Stromal cell of bone marrow (primary cell): ENCODE measurements at places on chromosomes 12 and 14.

DNA sequence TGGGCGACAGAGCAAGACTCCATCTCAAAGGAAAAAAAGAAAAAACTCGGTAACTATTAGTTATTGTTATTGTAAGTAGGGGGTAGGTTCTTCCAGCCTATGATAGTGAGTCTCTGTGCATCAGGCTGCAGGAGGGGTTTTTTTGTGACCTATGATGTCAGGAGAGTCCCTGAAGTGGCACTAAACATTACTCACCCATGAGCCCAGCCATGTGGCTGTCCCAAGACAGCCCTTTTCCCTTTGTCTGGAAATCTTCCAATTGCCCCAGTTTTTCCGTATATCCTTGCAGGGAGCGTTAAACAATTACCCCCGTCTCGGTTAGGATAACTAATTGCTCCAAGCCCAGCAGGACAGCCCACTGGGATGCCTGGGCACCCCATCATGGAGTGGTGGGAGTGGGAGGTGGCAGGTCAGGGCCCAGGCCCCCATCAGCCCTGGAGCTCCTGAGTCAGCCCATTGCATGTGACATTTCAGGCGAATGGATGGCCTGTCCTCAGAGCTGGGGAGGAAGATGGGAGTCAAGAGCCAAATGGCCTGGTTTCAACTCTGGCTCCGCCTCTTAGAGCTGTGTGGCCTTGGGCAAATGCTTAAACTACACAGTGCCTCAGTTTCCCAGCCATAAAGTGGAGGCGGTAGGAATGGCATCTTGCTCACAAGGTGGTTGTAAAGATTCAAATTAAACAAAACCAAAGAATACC is 16.4 kb downstream of the PHETA1 start:
- no peak for DNase-seq

- peak; percentile 51 for DNase-seq
Measured at GRCh38 chr12:20063116-20063515, 305.2 kb upstream of the PDE3A start.

DNA sequence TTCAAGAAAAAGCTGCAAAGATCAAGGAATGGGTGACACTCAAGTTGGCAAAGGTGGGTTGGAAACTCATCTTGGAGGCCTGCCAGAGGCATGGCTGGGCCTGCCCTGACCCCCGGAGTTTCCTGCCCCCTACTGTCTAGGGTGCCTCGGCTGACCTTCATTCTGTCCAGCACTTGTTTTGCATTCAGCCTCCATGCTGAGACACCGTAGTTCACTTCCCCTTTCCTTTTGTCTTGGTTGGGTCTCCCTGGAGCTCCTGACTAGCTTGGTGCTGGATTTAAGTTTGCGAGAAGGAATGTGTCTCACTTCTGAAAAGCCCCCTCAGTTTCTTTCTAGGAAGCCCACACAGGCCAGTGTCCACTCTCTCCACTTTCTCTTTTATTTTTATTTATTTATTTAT is 26.5 kb downstream of the PLEKHH1 start:
- DNase-seq = no peak

DNA sequence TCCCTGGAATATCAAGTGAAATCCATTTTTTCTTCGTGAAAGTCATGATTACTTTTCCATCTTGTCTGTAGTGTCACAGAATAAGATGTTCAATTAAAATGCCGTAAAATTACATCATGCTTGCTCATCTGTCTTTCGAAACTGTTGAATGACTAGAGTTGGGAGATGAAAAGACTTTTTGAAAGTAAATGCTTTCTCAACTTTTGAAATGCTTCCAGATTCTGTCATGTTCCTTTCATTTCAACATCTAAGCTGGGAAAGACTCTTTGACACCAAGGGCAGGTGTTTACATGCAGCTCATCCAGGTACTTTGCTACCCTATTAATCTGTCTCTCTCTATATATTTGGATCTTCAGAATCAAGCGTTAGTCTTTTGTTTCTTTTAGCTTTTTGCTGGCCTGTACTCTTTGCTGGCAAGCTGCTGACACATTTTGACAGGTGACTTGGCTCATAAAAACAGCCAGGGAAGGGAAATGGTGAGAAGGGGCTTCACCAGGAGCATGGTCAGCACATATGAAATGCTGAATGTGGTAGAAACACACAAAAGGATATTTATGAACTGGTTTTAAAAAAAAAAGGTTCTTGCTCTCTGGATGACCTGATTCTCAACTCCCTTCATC is 77.0 kb upstream of the METAP2 start:
- DNase-seq = peak; percentile 79

- DNase-seq = no peak
Measured at GRCh38 chr12:43841253-43841652, 5.4 kb downstream of the TMEM117 start.

- DNase-seq = no peak
Measured at GRCh38 chr14:60164404-60164711, 840 bp downstream of the DHRS7 start.

GRCh38 chr14:31283578-31284252 is 76.1 kb upstream of the HECTD1 start:
- peak; percentile 21 for DNase-seq

GRCh38 chr12:8037046-8037663 is 4.6 kb downstream of the FOXJ2 start:
- DNase-seq = no peak

DNA sequence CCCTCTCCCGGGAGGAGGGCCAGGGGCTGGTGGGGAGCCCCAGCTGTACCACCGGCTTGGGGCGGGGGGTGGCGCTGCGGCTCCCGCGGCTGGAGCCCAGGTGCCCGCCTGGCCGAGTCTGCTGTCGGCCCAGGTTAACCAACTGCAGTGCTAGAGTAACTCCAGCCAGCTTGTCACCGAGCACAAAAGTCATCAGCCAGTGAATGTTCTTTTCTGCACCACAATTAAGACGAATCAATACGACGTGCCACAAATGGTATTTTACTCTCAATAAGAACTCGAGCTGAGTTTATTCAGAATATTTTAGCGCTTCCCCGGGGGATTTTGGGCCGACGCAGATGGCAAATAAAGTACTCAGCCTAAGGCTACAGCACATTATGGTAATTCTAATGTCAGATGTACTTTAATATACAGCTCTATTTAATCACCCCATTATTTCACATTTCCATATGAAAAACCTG is 83.2 kb downstream of the BCL11B start:
- no peak for DNase-seq

DNA sequence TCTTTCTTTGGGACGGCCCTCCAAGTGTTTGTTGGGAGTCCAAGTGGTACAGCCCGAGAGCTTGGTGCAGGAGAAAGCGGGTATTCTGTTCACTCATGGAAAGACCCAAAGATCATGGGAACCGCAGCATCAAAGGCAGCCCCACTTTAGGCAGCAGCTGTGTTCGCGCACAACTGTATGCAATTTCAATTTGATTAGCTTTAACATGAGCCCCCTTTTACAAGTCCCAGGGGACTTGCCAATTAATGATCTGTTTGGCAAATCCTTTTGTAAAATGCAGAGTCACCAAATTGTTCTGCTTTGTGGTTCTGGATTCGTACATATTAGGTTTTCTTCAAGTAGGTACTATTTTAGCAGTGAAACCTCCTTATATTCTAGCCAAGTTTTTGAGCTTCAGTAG is 217.7 kb downstream of the AACS start:
- DNase-seq = no peak

DNA sequence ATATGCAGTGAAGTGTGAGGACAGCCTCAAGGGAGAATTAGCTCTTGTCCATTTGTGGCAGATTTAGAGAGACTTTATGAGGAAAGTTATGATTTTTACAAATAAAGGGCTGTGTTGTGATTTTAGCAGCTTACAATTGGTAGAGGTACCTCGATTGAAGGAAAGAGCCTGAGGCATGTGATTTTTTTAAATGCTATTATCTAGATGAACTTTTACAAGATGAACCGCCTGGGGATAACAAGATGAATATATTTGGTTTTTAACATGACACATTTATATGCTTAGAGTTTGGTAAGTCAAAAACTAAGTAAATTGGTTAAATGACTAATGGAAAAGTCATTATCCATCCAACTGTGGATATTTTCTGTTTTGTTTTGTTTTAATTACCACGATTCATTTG is 52.6 kb downstream of the AEBP2 start:
- no peak for DNase-seq

- DNase-seq = no peak
Measured at GRCh38 chr14:74238974-74239847, at the start of gene VSX2. Gene VSX2, plus strand, starts transcription at chr14:74239449. Its CDS starts 113 bp downstream, at chr14:74239562.

- peak; percentile 61 for DNase-seq
Measured at GRCh38 chr12:26122681-26123481, 2.0 kb downstream of the BHLHE41 start.

DNA sequence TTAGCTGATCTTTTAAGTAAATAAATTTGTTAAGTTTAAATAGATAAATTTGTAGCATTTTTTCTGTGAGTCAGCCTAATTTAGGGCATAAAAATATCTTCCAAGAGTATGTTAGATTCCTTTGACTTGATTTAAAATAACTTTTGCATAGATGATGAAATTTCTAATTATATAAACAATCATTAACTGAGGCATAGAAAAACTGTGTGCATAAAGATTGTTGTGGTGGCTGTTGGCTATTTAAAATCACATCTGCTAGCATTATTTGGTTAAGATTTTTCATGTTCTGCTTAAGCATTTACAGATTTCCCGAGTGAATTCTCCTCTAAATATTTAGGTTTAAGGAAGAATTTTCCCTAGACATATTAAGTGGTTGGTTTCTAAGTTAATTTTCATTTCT is 223.2 kb downstream of the FSCB start:
- no peak for DNase-seq

DNA sequence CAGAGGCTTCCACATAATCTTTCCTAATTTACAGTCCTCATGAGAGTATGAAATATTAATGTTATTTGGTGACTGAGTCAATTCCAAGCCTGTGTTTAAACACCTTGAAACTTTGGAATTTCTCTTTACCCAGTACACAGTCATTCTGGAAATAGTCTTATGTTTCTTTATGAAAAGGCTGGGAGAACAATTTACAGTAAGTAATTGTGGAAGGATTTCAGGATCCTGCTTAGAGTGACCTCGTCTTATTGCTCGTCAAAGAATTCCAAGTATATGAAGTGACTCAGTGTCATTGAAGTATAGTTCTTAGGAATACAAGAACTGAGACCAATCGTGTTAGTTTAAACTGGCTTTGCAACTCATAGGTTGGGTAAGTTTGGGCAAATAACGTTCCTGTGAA is 634.2 kb downstream of the SLC16A7 start:
- DNase-seq = no peak

DNA sequence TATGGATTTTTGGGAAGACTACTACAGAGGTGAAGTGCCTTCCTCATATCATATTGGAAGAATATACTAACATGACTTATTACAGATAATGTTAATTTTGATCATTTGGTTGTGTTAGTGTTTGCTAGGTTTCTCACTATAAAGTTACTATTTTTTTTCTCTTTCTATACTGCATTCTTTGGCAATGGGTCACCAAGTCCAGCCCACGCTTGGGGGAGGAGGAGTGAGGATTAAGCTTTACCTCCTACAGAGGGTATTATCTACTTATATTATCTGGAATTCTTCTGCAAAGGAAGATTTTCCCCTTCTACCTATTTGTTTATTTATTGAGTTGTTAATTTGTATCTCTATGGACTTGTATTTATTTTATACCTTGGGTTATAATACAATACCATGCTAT is 31.5 kb downstream of the SCN8A start:
- DNase-seq = peak; percentile 14

GRCh38 chr12:112617153-112617505 is 174.4 kb upstream of the RPH3A start:
- DNase-seq = no peak

GRCh38 chr14:21018781-21019180 is 6.1 kb downstream of the NDRG2 start:
- DNase-seq = no peak

DNA sequence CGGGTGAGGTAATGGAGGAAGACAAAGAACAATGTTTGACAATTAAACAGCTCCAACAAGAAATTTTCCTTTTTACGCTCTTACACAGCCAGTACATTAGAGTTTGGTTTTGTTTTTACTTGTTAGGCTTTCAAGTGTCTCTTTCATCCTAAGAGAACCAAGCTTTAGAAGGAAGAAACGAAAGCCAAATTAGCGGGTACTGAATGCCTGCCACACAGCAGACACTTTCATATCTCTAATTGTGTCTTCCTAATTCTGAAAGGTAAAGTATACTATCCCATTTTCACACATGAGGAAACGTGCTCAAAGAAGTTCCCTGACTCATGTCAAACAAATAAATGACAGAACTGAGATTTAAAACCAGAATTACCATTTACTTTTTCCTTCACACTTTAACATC is 65.0 kb downstream of the CDK17 start:
- no peak for DNase-seq

DNA sequence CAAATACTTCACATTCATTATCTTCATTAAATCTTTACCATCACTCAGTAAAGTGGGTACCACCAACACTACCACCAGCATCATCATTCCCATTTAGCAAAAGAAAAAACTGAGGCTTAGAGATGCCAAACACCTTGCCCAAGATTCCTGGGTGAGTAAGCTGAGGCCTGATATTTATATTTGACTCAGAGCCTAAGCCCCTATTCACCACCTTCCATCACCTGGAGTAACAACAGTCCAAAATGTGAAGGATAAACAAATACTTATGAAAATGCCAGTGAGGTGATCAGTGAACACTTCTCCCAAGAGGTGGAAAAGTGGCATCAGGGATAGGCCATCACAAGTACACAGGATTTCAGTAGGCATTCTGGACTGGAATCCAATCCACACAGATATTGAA is 3.7 kb downstream of the SLC38A1 start:
- no peak for DNase-seq

GRCh38 chr12:121765573-121765972 is 27.9 kb downstream of the RHOF start:
- peak; percentile 27 for DNase-seq

- DNase-seq = no peak
Measured at GRCh38 chr12:74170645-74171477, 366.8 kb upstream of the ATXN7L3B start.

GRCh38 chr12:29191267-29191850 is 42.3 kb downstream of the FAR2 start:
- no peak for DNase-seq

DNA sequence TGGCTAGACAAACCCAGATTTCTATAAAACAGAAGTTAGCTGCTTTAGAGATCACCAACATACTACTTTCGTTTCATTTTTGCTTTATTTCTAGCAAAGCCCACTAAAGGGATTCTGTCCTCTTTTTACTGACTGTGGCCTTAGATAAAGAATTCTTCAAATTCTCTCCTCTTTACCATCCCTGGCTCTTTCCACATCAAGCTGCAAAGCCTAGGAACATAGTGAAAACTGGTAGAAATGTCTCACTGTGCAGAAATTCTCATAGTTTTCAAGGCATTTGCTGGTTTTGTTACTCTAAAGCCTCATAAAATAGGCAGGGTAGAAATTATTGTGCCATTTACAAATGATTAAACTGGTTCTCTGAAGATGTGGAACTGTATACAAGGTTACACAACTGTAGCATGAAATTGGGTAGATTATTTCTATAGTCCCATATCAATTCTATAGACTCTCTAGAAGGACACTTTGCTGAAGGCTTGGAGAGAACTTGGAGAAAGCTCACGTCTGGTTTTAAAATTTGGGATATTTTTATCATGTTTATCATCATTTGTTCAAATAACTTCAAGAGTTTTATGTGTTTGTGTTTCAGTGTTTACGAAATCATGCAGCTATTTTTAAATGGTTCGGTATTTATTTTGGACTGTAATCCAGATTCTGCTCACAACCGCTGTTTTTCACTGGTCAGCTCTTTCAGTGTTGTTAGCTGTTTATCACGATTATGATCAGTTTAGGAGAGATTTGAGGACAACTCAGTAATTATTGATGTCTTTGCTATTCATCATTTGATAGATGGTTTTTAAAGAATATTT is 36.7 kb upstream of the CSRP2 start:
- DNase-seq = peak; percentile 28
